ENCODE measurements at places on chromosomes 3 and 15. TPM values are rescaled to one million over a fixed set of nuclear protein-coding genes. Genes with fewer than 3 reads are reported as not detected.

- H3K4me3 ChIP-seq: no peak overlapping the region
- DNase-seq: no peak
- no peaks in the 10 kb centered on the region for H3K4me1 ChIP-seq
- H3K27me3 ChIP-seq: peaks cover 8% of the 10 kb centered on the region
Measured at GRCh38 chr15:66220601-66221000, 32.9 kb downstream of the MEGF11 start.

CRABP1 gene
- total RNA-seq: not detected

DNA sequence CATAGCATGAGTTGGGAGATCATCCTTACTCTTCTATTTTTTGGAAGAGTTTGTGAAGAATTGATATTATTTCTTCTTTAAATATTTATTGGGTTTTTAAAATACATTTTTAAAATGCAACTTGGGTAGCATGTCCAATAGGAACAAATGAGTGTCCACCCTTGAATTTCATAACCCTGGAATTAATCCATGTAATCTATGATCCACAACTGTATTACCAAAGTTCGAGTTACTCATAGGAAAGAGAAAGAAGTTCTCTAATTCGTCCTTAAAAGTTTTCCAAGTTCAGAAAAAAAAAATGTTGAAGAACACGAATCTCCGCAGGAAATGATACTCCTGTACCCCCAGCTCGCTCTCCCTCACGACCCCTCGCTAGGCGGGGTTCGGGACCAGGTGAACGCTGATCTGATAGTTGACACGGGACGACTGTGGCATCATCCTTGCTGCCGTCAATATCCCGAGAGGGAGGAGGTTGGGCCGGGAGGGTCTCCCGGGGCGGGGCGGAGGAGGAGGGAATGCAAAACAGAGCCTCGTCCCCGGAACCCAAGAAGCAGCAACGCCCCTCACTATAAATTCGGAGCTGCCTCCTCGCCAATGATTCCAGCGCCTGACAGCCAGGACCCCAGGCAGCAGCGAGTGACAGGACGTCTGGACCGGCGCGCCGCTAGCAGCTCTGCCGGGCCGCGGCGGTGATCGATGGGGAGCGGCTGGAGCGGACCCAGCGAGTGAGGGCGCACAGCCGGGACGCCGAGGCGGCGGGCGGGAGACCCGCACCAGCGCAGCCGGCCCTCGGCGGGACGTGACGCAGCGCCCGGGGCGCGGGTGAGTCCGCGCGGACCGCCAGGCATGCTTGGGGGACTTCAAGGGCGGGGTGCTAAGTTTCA lies at the start of gene AGTR1:
Gene AGTR1 (plus strand): TSS at position 598 of the 884 bp plus-strand sequence. CDS start 43,133 bp downstream, outside the sequence.
- no peaks in the 10 kb centered on the region for H3K4me1 ChIP-seq
- no peak within 1 kb of the TSS for H3K27ac ChIP-seq
- H3K4me3 ChIP-seq: no peak within 1 kb of the TSS

CILP gene
- not detected for total RNA-seq

DNA sequence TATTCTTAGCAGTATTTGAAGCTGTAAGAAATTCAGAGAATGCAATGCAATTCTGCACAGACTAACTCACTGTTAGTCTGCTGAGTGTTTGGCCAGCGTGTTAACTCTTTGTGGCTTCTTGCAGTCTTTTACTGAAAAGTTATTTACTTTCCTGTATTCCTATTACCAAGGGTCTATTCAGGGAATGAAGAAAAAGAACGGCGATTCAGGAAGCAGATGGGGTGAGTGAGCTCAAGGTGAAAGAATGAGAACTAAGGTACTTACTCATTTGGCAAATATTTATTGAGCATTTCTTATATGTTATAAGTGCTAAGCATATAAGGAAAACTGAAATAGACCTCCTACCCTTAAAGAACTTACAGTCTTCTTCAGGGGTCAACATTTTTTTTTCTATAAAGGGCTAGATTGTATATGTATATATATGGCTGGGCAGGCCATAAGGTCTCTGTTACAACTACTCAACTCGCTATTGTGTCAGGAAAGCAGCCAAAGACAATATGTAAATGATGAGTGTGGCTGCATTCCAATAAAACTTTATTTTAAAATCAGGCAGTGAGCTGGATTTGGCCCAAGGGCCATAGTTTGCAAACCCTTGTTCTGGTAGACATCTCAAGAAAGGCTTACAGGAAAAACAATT lies 271.9 kb upstream of the GADL1 start:
- no peaks in the 10 kb centered on the region for H3K36me3 ChIP-seq
- no peak overlapping the region for H3K27ac ChIP-seq
- no peaks in the 10 kb centered on the region for H3K27me3 ChIP-seq
- no peak for DNase-seq
- H3K4me1 ChIP-seq: peaks cover 4% of the 10 kb centered on the region

ANP32A gene
- total RNA-seq: 194 TPM

DNA sequence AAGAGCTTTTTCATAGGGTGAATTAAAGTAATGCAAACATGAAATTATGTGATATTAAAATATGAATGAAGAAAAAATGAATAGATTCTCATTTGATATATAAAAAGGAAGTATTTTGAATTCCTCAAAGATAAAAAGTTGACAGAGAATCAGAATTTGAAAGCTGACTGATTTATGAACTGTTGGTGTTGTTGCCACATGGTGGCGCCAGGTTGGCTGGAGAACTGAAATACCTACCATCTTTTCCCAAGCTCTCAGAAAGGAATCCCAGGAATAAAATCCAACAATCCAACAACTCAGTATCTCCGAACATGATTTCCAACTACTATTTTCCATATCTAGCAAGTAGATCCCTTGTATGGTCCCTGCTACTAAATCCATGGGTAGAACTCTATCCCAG lies 3.1 kb downstream of the MYRIP start:
- no peak for DNase-seq
- H3K4me3 ChIP-seq: no peak overlapping the region
- no peak overlapping the region for H3K27ac ChIP-seq
- H3K4me1 ChIP-seq: peaks cover 12% of the 10 kb centered on the region
- peaks cover 8% of the 10 kb centered on the region for H3K36me3 ChIP-seq

GRCh38 chr15:70589221-70589620 lies 174.1 kb downstream of the UACA start:
- H3K27ac ChIP-seq: no peak overlapping the region
- no peak for DNase-seq
- H3K36me3 ChIP-seq: peaks cover 4% of the 10 kb centered on the region
- H3K4me1 ChIP-seq: peaks cover 16% of the 10 kb centered on the region

BUB1B gene
- total RNA-seq: 73.2 TPM

LYZL4 gene
- not detected for total RNA-seq

- no peak for DNase-seq
- H3K27ac ChIP-seq: no peak overlapping the region
- no peak overlapping the region for H3K4me3 ChIP-seq
- H3K4me1 ChIP-seq: no peaks in the 10 kb centered on the region
Measured at GRCh38 chr3:21795152-21795837, 44.3 kb upstream of the ZNF385D start.

DNA sequence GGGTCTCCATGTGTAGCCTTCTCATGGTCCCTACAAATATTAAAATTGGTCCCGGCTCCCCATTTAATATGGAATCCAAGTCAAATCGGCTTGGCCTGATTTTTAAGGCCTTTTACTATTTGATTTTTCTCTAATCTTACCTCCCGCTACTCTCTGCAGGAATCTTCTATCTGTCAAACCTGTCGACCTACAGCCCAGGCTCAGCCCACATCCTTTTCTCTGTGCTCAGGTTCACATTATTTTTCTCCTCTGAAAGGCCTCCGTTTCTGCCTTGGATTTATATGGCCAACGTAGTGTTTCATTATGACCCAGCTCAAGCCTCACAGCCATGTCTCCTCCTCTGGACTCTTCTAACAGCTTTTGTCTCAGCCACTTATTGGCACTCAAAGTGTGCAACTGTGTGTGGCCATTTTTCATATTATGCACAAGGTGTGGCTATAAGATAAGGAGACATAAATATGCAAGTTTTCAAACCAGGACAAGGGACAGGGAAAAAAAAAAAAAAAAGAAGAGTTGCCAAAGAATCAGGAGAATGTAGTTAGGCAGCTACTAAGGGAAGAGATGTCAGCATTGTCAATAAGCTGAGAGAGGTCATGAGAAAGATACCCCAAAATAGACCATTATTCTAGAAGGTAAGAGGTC lies 2.1 kb upstream of the GLCE start:
- peaks cover 43% of the 10 kb centered on the region for H3K27me3 ChIP-seq
- H3K27ac ChIP-seq: no peak overlapping the region
- H3K4me3 ChIP-seq: no peak overlapping the region
- H3K4me1 ChIP-seq: peaks cover 14% of the 10 kb centered on the region
- no peaks in the 10 kb centered on the region for H3K36me3 ChIP-seq

DNA sequence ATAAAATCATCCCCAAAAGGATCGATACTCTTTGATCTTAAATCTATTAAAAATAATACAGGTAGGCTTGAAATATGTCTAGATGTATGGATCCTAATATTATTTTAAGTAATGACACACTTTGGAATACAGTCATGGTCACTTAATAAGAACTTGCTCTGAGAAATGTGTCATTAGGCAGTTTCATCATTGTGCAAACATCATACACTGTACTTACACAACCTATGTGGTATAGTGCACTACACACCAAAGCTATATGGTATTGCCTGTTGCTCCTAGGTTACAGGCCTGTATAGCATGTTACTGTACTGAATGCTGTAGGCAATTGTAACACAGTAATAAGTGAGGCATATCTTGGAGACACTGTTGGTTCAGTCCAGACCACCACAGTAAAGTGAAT lies 307.1 kb downstream of the RAP2B start:
- no peak for DNase-seq
- H3K36me3 ChIP-seq: no peaks in the 10 kb centered on the region
- no peaks in the 10 kb centered on the region for H3K27me3 ChIP-seq
- H3K4me1 ChIP-seq: no peaks in the 10 kb centered on the region
- no peak overlapping the region for H3K4me3 ChIP-seq
- H3K27ac ChIP-seq: no peak overlapping the region

MORC1 gene
- total RNA-seq: not detected

DNA sequence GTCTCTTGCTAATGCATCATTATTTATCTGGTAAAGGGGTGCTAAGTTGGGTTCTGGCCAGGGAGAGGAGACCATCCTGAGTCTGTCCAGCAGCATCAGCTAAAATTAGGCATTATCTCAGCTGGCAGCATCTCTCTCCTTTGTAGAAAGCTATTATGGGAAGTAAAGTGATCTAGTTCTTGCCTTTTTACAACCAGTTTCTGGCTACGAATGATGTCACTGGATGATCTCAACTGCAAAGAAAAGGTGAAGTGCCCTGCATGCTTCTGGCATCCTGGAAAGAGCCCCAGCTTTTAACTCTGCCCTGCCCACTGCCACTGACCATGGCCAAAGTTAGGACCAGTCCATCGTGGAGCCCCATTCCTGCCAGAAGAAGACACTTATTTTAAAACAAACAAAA lies 37.1 kb upstream of the IL12A start:
- no peak for DNase-seq
- H3K36me3 ChIP-seq: no peaks in the 10 kb centered on the region
- no peak overlapping the region for H3K27ac ChIP-seq
- peaks cover 2% of the 10 kb centered on the region for H3K4me1 ChIP-seq
- no peak overlapping the region for H3K4me3 ChIP-seq

CYP1A1 gene
- total RNA-seq: 2.1 TPM

DNA sequence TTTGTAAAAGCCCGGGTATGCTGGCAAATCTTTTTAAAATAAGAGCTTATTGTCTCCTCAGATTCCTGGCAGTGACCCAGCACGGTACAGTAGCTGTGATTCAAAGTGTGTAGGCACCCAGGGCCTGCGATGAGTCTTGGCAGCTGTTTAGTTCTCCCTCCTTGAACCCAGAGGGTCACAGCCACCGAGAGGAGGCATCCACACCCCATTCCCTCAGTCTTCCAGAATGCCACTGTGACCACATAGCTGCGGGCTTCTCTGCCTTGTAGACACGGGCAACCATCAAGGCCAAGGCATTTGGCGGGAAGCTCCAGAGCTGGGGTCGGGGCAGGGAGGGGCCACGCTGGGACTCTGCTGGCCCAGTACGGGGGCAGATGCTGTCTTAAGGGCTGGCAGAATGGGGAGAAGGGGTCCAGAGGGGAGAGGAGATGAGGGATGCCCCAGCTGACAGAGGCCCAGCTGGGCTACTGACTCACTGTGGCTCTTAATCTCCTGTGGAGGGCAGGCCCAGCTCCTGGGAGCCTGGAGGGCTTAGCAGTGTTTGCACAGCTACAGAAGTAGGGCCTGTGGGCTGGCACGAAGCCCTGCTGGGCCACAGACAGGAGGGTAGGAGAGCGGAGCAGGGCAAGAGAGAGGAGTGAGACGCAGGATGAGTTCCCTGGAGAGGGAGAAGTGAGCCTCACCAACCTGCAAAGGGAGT lies 68.8 kb upstream of the DLG1 start:
- H3K27me3 ChIP-seq: peaks cover 13% of the 10 kb centered on the region
- H3K4me1 ChIP-seq: no peaks in the 10 kb centered on the region
- no peak overlapping the region for H3K4me3 ChIP-seq
- no peak overlapping the region for H3K27ac ChIP-seq

CNTN3 gene
- total RNA-seq: not detected

GRCh38 chr15:94075349-94075748 lies 156.0 kb upstream of the MCTP2 start:
- DNase-seq: no peak
- no peak overlapping the region for H3K4me3 ChIP-seq
- H3K36me3 ChIP-seq: no peaks in the 10 kb centered on the region

GRCh38 chr3:111681661-111682426 lies 86.7 kb upstream of the ZBED2 start:
- peaks cover 36% of the 10 kb centered on the region for H3K4me1 ChIP-seq
- peaks cover 32% of the 10 kb centered on the region for H3K36me3 ChIP-seq
- DNase-seq: no peak
- H3K4me3 ChIP-seq: no peak overlapping the region

- H3K27me3 ChIP-seq: no peaks in the 10 kb centered on the region
- H3K4me3 ChIP-seq: no peak overlapping the region
- H3K36me3 ChIP-seq: no peaks in the 10 kb centered on the region
- H3K4me1 ChIP-seq: no peaks in the 10 kb centered on the region
Measured at GRCh38 chr3:243356-243725, 46.8 kb downstream of the CHL1 start.

DNA sequence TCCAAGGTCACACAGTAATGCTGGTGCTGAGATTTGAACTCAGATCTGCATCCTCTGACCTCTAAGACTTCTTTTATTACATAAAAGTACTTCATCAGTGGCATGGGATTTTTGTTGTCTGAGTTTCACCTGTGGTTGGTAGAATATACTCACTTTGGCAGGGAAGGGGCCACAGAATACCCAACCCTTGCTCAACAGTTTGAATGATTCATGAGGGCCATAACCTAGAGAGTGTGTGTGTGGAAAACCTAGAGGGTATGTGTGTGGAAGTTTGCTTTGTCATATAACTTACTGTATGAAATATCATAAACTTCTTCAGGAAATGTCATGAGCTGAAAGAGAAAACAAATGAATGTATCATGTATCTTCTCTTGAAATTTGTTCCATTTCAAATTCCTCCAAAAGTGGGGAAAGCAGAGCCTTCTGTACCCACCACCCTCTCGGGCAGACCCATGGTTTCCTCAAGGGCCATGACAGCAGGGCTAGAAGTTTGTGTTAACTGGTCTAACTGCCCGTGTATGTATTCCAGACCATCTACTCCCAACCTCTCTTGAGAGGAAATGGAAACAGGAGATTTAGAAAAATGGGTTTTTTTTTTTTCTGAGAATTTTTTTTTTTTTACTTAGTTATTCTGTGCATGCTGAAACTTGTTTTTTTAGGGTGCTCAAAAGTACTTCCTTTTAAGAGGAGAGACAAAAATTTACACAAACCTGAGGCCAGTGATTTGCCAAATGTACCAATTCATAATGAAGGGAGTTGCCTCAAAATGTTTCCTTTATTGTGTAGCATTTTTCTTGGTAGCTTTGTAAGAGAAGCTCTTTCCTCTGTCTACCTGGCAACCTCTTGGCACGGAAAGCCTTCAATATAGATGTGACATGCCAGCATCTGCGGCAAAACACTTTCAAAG lies 127.0 kb downstream of the TPRG1 start:
- no peaks in the 10 kb centered on the region for H3K27me3 ChIP-seq
- H3K4me1 ChIP-seq: peaks cover 17% of the 10 kb centered on the region

GRCh38 chr3:93861017-93861416 lies 112.7 kb downstream of the PROS1 start:
- H3K27ac ChIP-seq: no peak overlapping the region
- H3K4me1 ChIP-seq: no peaks in the 10 kb centered on the region
- no peak for DNase-seq
- no peak overlapping the region for H3K4me3 ChIP-seq
- H3K36me3 ChIP-seq: no peaks in the 10 kb centered on the region
